ENCODE measurements at places on chromosomes 7 and 10.

DNA sequence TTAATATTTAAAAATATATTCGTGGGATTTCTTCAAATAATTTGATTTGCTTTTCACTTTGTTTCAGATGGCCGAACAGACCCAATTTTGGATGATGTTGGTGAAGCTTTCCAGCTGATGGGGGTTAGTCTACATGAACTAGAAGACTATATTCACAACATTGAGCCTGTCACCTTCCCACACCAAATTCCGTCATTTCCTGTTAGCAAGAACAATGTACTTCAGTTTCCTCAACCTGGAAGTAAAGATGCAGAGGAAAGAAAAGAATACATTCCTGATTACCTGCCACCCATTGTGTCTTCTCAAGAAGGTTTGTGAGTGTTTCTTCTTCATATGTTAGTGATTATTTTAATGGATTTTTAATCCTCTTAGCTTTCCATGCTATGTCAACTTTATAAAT lies 5.9 kb downstream of the TAF3 start:
- no peak for DNase-seq

- DNase-seq: no peak
Measured at GRCh38 chr10:92809840-92810239, 38.5 kb upstream of the EXOC6 start.

- DNase-seq: no peak
Measured at GRCh38 chr7:2175091-2175490, 57.7 kb downstream of the MAD1L1 start.

DNA sequence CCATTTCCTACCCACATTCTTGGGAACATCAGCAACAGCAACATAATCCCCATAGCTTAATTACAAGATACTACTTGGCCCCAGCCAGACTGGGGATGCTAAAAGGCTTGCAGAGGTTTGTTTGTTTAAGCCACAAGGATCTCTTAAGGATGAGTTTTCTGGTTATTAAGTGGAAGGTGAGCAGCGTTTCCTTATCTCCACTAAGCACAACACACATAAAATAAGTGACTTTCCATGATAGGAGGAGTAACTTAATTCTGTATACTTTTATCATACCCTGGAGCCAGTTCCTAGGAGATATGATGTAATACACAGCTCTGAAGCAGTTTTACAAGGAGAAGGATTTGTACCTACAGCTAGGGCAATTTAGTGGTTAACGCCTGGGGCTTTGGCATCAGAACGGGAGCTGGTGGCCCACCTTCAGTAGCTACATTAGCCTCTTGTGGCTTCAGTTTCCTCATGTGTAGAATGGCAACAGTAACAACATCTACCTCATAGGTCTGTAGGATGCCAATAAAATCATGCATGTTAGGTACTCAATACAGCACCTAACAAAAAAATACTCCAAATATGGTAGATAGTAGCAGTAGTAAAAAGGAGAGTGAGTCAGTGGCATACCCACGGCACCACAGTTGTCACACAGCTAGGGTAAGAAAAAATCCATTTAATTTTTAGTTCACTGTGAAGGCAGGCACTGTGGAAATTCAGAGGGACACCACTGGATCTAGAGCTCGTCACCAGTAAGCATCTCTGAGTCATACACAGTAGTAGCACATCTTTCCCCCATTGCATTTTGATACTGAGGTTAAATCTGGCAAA lies 55.2 kb downstream of the DOCK4 start:
- no peak for DNase-seq

DNA sequence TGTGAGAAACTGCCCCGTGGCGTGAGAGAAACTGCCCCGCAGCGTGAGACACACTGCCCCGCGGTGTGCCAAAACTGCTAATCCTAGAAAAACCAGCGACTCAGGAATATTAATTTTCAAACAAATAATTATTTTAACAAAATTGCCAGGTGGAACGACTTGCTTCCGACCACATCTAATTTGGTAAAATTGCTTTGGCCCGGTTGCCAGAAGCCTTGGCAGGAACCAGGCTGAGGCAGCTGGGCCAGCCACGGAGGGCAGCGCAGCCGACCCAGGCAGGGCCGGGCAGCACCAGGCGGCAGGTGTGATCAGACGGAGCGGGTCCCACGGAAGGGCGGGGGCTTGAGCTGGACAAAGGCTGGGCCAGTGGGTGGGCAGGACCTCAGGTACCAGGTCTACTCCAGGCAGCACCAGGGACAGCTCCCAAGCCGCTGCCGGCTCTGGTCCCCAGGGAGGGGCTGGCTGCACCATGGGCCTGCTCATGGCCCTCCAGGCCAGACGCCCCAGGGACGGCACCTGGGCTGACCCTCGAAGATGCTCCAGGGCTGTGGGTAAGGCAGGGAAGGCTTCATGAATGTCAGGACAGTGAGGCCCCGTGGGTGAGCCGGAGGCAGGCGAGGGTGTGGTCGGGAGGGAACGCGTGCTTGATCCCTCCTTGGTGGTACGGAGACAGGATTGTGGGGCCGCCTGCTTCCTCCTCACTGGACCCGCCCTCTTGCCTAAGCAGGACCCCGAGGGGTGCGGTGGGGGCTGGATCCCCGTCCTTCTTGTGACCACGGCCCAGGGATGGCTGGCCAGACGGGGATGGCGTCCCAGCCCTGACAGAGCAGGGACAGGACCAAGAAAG lies 7.7 kb upstream of the ADGRA1 start:
- DNase-seq: no peak

- no peak for DNase-seq
Measured at GRCh38 chr7:41825927-41826480, 123.1 kb upstream of the INHBA start.

GRCh38 chr7:46157404-46157803 lies 236.3 kb upstream of the IGFBP3 start:
- no peak for DNase-seq

DNA sequence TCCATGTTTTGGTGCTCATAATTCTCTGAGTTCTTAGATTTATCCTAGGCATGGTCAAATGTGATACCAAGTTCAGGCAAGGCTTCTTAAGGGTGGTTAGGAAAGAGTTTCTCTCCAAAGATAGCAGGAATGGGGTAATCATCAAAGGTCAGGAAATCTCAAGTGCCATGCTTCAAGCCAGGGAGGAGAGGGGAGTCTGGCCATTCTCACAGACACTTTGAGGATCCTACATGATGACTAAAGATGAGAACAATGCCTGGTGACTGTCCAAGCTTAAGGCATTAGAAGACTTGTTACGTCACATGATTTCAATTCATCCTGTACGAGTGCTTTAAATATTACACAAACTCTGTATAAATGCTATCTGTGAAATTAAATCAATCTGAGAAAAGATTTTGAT lies 59.4 kb downstream of the POM121L12 start:
- no peak for DNase-seq

DNA sequence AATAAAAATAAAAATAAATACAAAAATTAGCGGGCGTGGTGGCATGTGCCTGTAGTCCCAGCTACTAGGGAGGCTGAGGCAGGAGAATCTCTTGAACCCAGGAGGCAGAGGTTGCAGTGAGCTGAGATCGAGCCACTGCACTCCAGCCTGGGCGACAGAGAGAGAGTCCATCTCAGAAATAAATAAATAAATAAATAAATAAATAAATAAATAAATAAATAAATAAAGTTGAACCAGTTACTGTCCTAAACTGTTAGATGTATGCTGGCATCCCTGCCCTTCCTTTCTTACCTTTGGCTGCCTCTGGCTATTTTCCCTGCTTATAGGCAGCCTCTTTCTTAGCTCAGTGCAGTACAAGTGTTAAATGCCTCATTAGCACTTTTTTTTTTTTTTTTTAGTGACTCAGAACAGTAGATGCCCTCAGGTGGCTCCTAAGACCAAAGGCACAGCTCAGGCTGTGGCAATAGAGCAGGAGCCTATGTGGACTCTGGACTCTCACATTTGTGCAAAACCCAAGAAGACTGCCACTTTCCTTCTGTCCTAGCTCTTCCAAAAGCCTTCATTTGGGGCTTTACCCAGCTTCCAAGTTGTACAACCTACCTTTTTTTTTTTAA lies 30.6 kb upstream of the CABCOCO1 start:
- no peak for DNase-seq

DNA sequence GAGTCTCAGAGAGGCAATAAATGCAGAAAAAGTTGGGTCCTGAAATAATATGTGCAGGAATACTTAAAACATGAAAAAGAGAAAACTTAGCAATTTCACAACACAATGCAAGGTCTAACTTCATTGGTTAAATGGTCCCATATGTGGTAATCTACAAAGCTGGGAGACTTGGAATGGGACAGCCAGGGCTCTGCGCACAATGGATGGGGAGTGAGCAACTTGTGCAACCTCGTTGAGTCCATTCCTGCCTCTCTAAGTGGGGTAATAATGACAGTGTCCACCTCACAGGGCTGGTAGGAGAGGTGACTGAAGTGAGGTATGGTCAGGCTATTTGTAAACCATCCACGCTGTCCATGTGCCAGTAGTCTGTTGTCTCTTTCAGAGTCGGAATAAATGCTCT lies 11.8 kb upstream of the EMX2 start:
- no peak for DNase-seq

DNA sequence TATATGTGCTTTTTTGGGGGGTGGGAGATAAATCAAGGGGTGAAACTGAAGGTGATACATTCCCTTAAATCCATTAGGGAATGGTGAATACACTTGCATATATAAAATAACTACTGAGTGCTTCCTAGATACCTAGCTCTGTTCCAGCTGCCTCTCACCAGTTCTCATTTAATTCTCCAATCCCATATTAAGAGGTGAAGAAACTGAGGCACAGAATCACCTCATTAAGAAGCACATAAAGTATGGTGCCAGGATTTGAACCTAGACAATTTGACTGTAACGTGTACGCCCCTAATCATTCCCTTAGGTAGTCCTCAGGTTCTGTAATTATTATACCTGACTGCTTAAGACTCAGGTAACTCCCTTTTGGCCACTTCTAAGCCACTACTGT lies 1.5 kb upstream of the SFR1 start:
- no peak for DNase-seq

DNA sequence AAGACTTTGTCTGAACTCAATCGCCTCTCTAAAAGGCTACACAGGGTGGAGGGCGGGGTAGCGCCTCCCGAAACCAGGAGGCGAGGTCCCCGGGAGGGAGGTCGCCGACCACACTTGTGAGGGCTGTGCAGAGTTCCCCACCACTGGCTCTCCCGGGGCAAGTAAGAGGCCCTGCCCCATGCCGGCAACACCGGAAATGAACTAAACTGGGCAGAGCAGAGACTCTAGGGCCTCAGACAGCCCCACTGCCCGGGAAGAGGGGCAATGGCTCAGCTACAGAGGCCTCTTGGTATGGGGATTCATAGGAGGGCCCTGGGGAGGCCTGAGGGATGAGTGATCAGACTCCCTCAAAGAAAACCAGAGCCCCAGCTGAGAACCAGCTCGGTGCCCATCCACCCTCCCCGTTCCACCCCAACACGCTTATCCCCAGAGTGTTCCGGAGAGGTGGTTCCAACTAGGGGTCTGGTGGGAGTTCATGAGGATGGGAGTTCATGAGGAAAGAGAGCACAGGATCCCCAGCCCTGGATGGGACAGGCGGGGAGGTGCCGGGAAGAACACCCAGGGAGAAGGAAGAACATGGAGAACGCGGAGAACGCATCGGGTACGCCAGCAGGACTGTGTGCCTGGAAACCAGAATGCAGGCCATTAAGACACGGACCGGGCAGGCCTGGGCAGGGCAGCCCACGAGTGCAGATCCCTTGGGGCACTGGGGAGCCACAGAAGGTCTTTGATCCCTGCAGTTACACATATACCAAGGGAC lies 89.4 kb upstream of the MYL10 start:
- DNase-seq: no peak

- no peak for DNase-seq
Measured at GRCh38 chr7:115005953-115006352, 84.1 kb downstream of the MDFIC start.

GRCh38 chr10:72275351-72276012 lies 1.8 kb downstream of the DDIT4 start:
- peak; percentile 48 for DNase-seq

GRCh38 chr10:105239311-105240219 lies 598.5 kb downstream of the SORCS3 start:
- DNase-seq: no peak

GRCh38 chr10:102241444-102242117 lies at the start of gene PITX3:
TSS of gene PITX3 (minus strand) at chr10:102241512. CDS start at chr10:102232080, 9,432 bp downstream.
- peak; percentile 93 for DNase-seq

DNA sequence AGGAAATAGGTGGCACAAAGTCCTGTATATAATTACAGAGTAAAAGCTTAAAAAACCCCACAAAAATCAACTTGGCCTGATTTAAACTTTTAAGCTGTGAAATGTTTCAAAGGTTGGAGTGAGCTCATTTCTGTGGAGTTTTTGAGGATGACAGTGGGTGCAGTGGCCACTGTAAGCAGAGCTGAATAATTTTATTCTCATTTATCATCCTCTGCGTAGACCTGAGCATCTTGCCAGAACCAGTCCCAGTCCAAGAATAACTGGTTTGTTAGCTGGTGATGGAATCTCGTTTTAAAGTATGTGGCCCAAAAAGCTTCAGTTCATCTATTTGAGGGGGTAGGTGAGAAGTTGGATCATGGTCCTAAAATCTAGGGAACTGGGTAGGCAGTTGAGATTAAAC lies 4.4 kb downstream of the BMPER start:
- DNase-seq: no peak

GRCh38 chr10:73414230-73414945 lies 530 bp upstream of the ANXA7 start:
- no peak for DNase-seq

- DNase-seq: no peak
Measured at GRCh38 chr7:28149291-28150101, 31.1 kb downstream of the JAZF1 start.

DNA sequence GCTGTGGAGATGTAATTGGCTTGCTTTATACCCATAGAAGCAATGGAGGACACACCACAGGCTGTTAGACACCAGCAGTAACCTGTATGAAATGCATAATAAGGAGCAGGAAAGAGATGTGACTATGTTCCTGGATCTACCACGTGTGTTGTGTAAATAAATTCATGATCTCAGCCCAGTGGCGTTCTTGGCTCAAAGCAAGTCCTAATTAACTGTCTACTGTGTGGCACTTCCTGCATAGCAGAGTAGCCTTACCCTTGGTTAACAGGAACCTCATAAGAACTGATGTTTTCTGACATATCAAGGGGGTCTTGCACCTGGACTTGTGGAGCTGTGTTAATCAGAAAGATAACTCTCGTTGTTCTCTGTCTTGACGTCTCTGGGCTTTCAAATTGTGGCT lies 25.7 kb upstream of the FAM180A start:
- no peak for DNase-seq

GRCh38 chr7:5773661-5774086 lies 7.8 kb downstream of the RNF216 start:
- peak; percentile 59 for DNase-seq

DNA sequence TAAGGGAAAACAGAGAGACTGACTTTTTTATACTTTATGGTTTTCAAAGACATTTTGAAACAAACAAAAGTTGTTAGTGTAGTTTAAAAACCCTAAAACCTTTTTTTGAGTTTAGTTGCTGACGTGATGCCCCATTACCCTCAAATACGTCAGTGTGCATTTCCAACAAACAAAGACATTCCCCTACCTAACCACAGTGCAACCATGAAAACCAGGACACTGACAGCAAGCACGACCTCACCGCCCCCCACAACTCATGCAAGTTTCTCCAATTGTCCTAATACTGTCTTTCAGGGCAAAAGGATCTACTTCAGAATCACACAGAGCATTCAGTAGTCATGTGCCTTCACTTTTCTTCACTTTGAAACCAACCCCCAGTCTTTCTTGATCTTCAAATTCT lies 75.0 kb downstream of the WNT2 start:
- DNase-seq: no peak
